T-helper 17 cell (primary cell): ENCODE measurements at places on chromosomes 1 and 21.

DNA sequence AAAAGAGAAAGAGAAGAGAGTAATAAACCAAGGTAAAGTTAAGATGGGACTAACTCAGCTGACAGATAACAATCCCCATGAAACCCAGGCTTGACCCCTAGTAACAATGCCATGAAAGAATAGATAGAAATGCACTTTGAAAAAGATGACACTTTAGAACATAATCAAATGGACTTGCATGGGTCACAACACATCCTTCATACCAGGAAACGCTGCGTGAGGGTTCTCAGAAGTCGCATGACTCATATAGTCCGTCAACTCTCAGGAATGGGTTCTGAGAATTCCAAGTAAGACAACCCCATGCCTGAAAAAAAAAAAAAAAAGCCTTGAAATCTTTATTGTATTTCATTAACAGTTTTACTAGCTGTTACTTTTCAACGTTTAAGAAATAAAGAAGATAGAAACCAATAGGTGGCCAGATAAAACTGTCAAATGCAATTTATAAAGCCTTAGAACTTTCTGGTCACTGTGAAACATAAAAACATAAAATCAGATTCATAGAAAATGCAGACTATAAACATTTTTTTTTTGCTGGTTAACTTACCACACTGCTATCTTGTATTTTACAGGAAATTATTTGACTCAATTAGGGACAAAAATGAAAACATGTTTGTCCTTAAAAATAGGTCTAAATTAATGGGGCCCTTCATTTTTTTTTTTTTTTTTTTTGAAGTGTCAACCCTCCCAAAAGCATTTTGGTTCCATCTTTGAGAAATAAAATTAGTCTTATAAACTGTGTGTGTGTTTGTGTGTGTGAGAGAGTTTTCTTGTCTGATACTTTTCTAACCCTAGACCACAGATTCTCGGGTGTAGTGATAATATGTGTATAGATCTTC, 202.1 kb downstream of the NCAM2 start:
- no peak for DNase-seq

DNA sequence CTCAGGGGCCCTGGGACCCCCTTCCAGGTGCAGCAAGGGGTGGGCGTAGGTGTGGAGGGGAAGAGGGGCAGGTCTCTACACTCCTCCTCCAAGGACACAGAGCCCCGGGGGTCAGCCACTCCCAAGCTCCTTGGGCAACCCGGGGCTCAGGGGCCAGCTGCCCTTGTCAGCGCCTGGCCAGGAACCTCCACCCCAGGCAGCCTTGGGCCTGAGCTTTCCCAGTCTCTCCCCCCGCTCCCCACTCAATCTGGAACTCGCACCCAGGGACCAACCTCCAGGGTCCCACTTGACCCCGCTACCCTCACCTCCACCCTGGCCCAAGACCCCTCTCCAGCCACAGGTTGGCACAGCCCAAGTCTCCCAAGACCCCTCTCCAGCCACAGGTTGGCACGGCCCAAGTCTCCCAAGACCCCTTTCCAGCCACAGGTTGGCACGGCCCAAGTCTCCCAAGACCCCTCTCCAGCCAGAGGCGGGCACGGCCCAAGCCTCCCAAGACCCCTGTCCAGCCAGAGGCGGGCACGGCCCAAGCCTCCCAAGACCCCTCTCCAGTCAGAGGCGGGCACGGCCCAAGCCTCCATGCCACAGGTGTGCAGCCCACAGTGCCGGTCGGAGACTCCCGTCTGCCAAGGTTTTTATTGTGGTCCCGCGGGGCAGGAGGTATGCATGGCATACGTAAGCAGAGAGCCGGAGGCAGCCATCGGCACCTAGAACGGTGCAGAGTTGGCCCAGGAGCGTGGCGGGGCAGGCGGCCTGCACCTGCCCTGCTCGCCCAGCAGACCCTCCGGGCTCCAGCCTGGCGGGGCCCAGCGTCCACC, 3.0 kb downstream of the TNFRSF4 start:
- DNase-seq = peak; percentile 7

DNA sequence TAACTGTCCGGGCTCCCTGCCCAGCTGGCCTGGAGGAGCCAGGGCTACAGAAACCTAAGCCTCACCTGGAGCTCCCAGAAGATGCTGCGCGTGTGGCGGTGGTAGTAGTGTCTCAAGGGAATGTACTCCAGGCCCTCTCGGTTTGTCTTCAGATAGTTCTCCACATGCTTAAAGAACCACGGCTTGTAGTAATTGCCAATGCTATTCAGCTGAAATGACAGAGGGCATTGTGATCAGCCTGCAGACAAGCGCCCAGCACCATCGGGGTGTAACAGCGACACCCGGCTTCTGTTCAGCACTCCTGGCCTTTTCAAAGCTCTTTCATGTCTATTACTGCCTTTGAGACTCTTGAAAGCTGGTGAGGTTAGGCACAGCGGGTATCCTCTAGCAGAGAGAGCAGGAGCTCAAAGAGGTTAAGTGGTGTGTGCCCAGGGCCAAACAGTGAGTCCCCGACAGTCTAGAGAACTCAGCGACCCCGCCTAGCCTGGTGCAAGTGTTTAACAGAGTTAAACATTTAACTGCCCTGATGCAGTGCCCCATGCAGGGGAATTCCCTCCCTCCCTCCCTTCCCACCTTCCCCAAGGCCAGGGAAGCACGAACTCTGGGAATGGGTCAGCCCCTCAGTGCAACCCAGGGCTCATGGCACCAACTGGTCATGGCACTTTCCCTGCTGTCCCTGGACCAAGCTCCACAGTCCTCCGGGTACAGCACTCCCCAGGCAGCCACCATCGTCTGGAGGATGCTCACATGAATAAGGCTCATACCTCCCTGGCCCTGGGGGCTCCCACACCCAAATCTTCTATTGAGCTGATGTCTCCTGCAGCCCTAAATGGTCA, 21.5 kb downstream of the DHCR24 start:
- DNase-seq = no peak

- DNase-seq = no peak
These were observed 56.4 kb downstream of the SLC45A1 start for GRCh38 chr1:8374356-8374755.

GRCh38 chr1:95230768-95231191, 3.2 kb upstream of the RWDD3 start:
- DNase-seq = no peak

DNA sequence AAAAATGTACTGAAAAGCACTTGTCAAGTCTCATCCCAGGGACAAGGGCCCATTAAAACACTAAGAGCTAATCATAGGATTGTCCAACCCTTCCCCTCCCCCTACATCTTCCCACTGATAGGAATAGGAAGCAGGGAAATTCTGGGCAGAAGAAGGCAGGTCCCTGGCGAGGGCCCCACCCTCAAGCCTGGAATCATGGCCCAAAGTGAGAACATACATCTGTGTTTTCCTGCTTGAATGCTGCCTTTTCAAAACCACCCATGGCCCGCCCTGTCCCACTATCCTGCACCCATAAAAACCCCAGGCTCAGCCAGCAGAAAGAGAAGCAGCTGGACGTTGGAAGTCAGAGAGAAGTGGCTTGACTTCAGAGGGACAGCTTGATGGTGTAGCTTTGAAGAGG, 4.8 kb downstream of the DNAI4 start:
- no peak for DNase-seq

DNA sequence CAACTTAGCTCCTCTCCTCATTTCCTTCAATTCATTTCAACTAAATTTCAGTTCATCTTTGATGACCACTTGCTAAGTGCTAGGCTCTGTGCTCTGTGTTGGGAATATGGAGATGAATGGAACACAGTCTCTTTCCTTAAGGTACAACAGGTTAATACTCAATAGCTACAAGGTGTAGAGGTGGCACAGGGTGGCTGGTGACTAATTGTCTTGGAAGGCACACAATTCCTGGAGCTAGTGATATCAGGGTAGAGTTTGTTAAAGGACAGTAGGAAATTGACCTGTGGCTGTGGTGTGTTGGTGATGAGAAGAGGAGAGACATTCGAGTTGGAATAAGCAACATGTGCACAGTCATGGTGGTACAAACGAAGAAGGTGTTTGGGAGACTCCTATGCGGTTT, 124.9 kb downstream of the RUNX1 start:
- DNase-seq = no peak

DNA sequence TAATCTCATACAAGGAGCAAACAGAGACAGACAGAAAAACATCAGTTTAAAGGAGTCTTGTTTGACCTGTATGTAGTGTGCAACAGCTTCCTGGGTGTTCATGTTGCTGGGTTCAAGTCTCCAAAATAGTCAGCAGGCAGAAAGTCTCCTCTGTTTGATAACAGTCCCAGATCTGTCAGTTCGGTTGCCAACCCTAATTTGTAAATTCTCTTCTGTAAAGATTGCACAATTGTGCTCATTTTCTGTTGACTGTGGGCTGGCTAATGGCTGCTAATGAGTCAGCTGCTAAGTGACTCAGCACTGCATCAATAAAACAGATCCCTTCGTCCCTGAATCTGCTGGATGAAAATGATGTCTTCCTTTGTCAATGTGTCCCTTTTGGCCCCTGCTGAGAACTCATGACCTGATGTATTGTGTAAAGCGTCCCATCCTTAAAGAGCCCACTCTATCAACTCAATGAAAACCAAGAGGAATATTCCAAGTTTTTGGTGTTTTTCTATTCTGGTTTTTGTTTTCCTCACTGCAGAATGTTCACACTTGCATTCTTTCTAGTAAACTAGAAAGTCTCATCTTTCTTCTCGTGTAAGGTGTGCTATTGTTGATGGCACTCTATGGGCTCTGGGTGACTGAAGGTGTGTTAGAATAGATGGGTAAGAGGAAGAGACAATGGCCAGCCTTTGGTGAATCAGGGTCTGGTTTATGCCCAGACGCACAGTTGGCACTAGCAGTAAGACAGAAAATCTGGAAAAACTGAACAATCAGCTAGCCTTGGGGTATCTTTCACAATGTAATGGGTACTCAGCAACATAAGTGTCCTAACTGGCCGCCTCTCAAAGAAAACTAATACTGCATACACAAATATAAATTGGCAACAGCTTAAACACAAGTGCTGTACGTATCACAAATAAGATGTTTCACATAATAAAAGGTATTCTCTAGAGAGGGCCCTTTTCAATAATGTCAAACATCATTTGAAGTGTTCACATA, 75.1 kb upstream of the SIPA1L2 start:
- no peak for DNase-seq

GRCh38 chr1:65904681-65905083, 112.0 kb downstream of the PDE4B start:
- DNase-seq = no peak

- no peak for DNase-seq
These were observed 19.0 kb upstream of the DOCK7 start for GRCh38 chr1:62706985-62707743.

GRCh38 chr1:115006191-115006590, 23.4 kb upstream of the TSHB start:
- no peak for DNase-seq

GRCh38 chr1:218467101-218468072, 122.3 kb downstream of the TGFB2 start:
- DNase-seq = no peak

- no peak for DNase-seq
These were observed 6.0 kb upstream of the SEC16B start for GRCh38 chr1:177975588-177976495.

DNA sequence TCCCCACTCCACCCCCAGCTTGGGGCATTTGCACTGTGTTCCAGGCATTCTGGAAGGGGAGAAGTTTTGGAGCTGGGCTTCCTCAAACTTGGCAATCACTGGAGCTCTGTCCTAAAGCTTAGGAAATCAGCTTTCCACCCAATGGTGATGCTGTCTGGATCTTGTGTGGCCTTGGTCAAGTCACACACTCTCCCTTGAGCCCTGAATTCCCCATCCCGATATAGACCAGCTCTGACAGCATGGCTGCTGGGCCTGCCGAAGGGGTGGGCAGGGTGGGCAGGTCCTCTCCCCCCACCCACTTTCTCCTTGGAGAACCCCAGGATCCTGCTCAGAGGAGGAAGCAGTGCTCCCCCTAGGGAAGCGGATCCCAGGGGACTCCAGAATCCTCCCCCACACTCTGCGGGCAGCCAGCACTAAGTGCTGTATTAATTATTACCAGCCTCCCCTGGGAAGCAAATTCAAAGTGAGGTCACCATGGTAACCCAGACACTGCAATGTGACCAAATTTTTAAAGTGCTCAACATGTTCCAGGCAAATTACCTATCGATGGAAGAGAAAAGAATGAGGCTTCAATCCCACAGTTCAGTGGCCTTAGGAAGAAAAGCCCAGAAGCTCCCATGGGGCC, 21.3 kb upstream of the LDLRAP1 start:
- DNase-seq = no peak

GRCh38 chr1:173267453-173267945, 60.4 kb upstream of the TNFSF4 start:
- DNase-seq = no peak

DNA sequence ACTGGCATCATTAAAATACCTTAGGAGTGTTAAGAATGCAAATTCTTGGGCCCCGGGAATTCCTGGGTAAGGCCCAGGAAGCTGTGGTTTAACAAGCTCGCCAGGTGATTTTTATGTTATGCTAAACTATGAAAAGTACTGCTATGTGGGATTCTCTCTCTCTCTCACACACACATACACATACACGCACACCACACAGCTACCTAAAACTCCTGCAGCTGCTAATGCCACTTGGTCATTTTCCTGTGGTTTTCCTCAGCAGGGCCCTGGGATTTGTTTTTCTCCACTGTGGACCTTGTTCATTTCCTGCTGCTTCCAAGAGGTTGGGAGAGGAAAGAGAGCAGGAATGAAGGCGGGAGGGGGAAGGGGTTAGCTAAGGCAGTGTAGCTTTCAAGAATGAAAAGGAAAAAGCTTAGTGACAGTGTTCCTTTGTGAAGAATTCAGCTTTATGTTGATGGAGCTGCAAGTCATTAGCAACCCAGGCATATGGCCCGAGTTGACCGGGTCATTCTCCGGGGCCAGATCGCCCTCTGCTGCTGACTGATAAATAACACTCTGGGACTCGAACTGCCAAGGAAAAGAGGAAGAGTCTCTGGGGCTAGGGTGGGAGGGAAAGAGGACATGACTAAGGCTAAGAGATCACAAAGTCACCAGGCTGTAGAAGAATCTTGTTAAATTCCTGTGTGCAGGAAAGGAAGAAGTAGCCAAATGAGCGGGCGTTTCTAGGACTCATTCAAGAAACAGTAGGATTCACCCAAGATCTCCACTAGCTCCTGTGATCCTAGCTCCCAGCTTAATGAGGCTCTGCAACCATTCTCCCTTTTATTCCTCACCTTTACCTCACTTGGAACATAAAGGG, 30.5 kb upstream of the LRIG2 start:
- DNase-seq = peak; percentile 5

- DNase-seq = no peak
These were observed 34.9 kb downstream of the UBIAD1 start for GRCh38 chr1:11307852-11308251.

GRCh38 chr1:159977364-159978106, 23.5 kb upstream of the SLAMF9 start:
- DNase-seq = no peak
